ENCODE measurements at places on chromosomes 7 and 10. TPM values are rescaled to one million over a fixed set of nuclear protein-coding genes. Genes with fewer than 3 reads are reported as not detected.

Gene CLDN12
- 4.4 TPM for total RNA-seq

Gene FAM25C
- not detected for total RNA-seq

Gene LDB3
- total RNA-seq: not detected

Gene GDF10
- total RNA-seq: not detected

Gene SPAG6
- 0.29 TPM for total RNA-seq

Gene FIS1
- total RNA-seq: 93.1 TPM

Gene FAM180A
- total RNA-seq: not detected

Gene ZNF282
- 46.7 TPM for total RNA-seq

Gene SGPL1
- 40.5 TPM for total RNA-seq

- H3K4me1 ChIP-seq: no peaks in the 10 kb centered on the region
- H3K4me3 ChIP-seq: no peak overlapping the region
- no peak overlapping the region for H3K27ac ChIP-seq
- H3K36me3 ChIP-seq: no peaks in the 10 kb centered on the region
- no peak for DNase-seq
These were observed 355.7 kb upstream of the STEAP1 start for GRCh38 chr7:89798599-89798996.

- H3K4me1 ChIP-seq: no peaks in the 10 kb centered on the region
- H3K27me3 ChIP-seq: peaks cover 14% of the 10 kb centered on the region
- H3K4me3 ChIP-seq: no peak overlapping the region
These were observed 31.5 kb upstream of the LHFPL3 start for GRCh38 chr7:104296900-104297299.

- H3K4me1 ChIP-seq: no peaks in the 10 kb centered on the region
- no peak overlapping the region for H3K4me3 ChIP-seq
- DNase-seq: no peak
- peaks cover 15% of the 10 kb centered on the region for H3K36me3 ChIP-seq
These were observed 1314.2 kb upstream of the LRRTM3 start for GRCh38 chr10:65611592-65611991.

DNA sequence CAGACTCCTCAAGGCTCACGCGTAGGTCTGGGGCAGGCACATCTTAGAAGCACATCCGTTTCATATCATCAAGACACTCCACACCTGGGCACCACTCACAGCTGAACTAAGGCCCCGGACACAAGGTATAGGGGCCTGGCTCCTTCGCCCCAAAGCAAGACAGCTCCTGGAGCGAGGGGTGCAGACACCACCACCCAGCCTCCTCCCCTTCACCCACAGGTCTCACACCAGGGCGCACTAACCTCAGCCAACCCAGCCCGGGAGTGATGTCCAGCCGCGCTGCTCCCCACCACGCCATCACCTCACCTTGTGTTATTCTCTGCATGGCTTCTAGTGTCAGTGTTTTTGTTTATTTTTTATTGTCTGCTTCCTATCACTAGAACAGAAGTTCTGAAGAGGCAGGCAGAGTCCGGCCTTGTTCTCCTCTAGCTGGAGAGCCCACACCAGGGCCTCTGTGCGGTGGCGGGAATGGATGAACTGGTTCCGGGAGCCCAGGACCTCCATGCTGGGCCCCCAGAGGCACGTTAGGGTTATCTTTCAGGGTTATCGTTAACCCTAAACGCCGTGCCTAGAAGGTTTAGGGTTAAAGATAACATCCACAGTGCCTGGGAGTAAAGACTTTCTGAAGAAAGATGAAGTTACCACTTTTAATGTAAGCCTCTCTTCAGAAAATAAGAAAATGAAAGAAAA lies 21.8 kb downstream of the BRI3 start:
- H3K27me3 ChIP-seq: no peaks in the 10 kb centered on the region
- H3K27ac ChIP-seq: no peak overlapping the region
- no peak overlapping the region for H3K4me3 ChIP-seq
- H3K36me3 ChIP-seq: no peaks in the 10 kb centered on the region
- DNase-seq: no peak

- H3K36me3 ChIP-seq: no peaks in the 10 kb centered on the region
- no peak overlapping the region for H3K4me3 ChIP-seq
- H3K4me1 ChIP-seq: no peaks in the 10 kb centered on the region
These were observed 34.2 kb downstream of the MYOF start for GRCh38 chr10:93447970-93448369.

GRCh38 chr10:114285961-114286441 lies 46.9 kb downstream of the VWA2 start:
- no peaks in the 10 kb centered on the region for H3K4me1 ChIP-seq
- H3K27ac ChIP-seq: no peak overlapping the region
- no peaks in the 10 kb centered on the region for H3K36me3 ChIP-seq
- no peak overlapping the region for H3K4me3 ChIP-seq
- no peak for DNase-seq

DNA sequence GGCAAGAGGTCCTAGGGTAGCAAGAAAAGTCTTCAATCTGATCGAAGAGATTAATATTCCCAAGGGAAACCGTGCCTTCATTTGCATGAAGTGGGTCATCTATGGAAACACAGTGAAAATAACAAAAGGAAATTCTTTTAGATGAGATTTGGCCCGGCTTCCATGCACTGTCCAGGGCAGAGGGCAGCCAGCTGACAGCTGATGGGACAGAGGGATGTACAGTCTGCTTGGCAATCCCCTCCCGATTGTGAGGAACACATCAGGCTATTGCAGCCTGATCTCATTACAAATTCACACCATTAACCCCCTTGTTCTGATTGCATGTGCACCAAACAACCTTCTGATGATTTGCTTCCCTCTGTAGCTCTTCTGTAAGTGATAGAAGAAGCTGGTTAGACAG lies 105.3 kb downstream of the FRMD4A start:
- H3K4me3 ChIP-seq: no peak overlapping the region
- H3K4me1 ChIP-seq: no peaks in the 10 kb centered on the region
- no peak overlapping the region for H3K27ac ChIP-seq
- peaks cover 19% of the 10 kb centered on the region for H3K27me3 ChIP-seq
- no peak for DNase-seq

- no peak overlapping the region for H3K4me3 ChIP-seq
- H3K27me3 ChIP-seq: peaks cover 4% of the 10 kb centered on the region
- no peaks in the 10 kb centered on the region for H3K4me1 ChIP-seq
- DNase-seq: no peak
- no peak overlapping the region for H3K27ac ChIP-seq
These were observed 43.4 kb downstream of the TMEM130 start for GRCh38 chr7:98826387-98826786.

GRCh38 chr7:159141167-159141566 lies 3.5 kb downstream of the VIPR2 start:
- H3K27me3 ChIP-seq: peaks cover 7% of the 10 kb centered on the region
- DNase-seq: no peak
- no peak overlapping the region for H3K4me3 ChIP-seq
- H3K36me3 ChIP-seq: no peaks in the 10 kb centered on the region
- H3K4me1 ChIP-seq: peaks cover 11% of the 10 kb centered on the region

DNA sequence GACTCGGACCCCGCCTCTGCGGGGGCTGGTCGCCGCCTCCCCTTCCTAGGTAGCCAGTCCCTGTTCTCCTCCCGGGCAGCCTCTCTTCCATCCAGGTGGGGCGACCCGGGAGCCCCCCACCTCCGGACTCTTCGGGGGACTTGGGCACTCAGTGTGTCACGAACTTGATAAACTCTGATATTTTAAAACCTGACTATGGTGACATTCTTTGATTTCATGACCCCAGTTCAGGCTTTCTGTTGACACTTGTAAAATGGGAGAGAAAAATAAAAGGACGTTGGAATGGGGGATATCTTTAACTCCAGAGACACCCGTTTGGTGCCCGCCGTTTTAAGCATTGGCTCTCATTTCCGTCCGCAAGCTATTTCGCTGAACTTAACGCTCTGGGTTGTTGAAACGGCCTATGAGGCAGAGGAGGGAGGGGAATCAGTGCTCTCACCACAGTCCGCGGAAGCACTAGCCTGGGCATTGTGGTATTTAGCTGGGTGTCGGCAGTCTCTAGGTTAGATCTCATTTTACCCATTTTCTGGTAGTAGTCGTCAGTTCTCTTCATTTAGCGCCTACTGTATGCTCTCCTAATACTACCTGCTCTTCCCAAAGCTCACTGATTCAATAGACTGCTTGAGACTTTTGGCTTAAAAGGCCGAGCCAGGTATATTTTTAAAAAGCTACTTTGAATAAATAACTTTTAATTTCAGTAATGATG lies 738 bp downstream of the VPS26A start:
- peaks cover 30% of the 10 kb centered on the region for H3K4me1 ChIP-seq
- DNase-seq: peak; percentile 87
- peak overlapping the region; percentile 93 for H3K27ac ChIP-seq
- H3K27me3 ChIP-seq: no peaks in the 10 kb centered on the region
- no peaks in the 10 kb centered on the region for H3K36me3 ChIP-seq

GRCh38 chr10:129962031-129962871 lies 1.8 kb downstream of the EBF3 start:
- peaks cover 17% of the 10 kb centered on the region for H3K4me1 ChIP-seq
- no peak for DNase-seq
- peaks cover 36% of the 10 kb centered on the region for H3K27me3 ChIP-seq
- H3K36me3 ChIP-seq: peaks cover 5% of the 10 kb centered on the region
- H3K27ac ChIP-seq: no peak overlapping the region

DNA sequence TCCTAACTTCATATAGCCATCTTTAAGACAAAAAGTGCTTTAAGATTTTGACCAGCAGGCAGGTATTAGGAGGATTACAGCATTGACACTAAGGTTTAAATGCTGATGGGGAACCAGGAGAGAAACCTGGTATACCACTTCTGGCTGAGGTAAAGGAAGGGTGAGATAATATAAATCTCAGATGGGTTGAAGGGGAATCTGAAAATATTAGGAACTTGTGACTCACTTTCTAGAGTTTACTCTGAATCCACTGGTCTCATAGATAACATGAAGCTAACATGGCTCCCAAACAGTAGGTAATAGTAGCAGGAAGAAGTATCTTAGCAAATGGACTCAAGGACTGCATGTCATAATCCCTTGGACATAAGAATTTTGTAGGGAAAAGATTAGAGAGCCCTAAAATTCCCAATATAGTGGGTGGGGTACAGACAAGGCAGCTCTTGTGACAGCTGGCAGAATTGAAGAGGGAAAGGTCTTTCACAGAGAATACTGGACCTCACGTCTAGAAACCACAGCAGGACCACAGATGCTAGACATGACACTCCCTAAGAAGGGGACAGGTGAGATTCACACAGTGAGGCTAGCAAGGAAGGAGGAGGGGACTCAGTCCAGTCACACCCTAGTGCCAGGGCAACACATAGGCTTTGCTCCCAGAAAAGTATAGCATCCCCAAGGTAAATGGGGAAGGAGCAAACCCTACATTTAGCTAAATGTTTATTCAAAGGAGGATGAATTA lies 3.5 kb downstream of the PTTG1IP2 start:
- no peak for DNase-seq
- H3K36me3 ChIP-seq: no peaks in the 10 kb centered on the region
- peaks cover 25% of the 10 kb centered on the region for H3K27me3 ChIP-seq
- H3K4me3 ChIP-seq: no peak overlapping the region
- H3K27ac ChIP-seq: no peak overlapping the region
- H3K4me1 ChIP-seq: no peaks in the 10 kb centered on the region

- H3K36me3 ChIP-seq: no peaks in the 10 kb centered on the region
- H3K4me3 ChIP-seq: peak overlapping the region; percentile 42
- no peak overlapping the region for H3K27ac ChIP-seq
- peaks cover 35% of the 10 kb centered on the region for H3K27me3 ChIP-seq
These were observed 72.3 kb upstream of the LEP start for GRCh38 chr7:128168667-128169210.

GRCh38 chr7:2701832-2702593 lies 14.0 kb downstream of the AMZ1 start:
- H3K4me3 ChIP-seq: no peak overlapping the region
- H3K27me3 ChIP-seq: peaks cover 29% of the 10 kb centered on the region
- no peaks in the 10 kb centered on the region for H3K36me3 ChIP-seq
- DNase-seq: no peak
- peak overlapping the region; percentile 40 for H3K27ac ChIP-seq

GRCh38 chr7:133290676-133291333 lies 37.9 kb downstream of the EXOC4 start:
- H3K27ac ChIP-seq: no peak overlapping the region
- H3K4me1 ChIP-seq: peaks cover 7% of the 10 kb centered on the region
- peaks cover 9% of the 10 kb centered on the region for H3K36me3 ChIP-seq

DNA sequence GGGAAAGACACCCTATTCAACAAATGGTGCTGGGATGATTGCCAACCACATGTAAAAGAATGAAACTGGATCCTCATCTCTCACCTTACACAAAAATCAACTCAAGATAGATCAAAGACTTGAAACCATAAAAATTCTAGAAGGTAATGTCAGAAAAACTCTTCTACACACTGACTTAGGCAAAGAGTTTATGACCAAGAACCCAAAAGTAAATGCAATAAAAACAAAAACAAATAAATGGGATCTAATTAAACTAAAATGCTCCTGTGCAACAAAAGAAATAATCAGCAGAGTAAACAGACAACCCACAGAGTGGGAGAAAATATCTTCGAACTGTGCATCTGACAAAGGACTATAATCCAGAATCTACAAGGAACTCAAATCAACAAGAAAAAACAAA lies 504.2 kb upstream of the MBL2 start:
- no peaks in the 10 kb centered on the region for H3K27me3 ChIP-seq
- DNase-seq: no peak
- no peaks in the 10 kb centered on the region for H3K4me1 ChIP-seq
- H3K27ac ChIP-seq: no peak overlapping the region

DNA sequence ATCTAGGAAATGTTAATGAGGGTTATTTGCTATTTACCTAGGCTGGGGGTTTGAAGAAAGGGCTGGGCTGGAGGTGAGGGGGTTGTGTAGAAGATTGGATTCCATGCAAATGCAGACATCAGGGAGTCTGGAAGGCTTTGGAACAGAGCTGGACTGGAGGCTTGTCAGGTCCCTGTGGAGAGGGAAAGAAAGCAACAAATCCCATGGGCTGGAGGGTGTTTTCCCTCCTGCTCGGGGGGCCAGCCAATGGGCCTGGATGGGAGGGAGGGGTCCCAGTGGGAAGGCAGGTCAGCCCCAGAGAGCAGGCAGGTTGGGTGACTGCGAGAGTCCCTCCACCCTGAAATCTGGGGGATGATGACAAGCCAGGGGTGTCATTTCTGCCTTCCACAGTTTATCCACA lies 431.8 kb downstream of the RPS24 start:
- H3K4me3 ChIP-seq: no peak overlapping the region
- H3K27me3 ChIP-seq: no peaks in the 10 kb centered on the region
- no peak overlapping the region for H3K27ac ChIP-seq
- H3K36me3 ChIP-seq: no peaks in the 10 kb centered on the region
- no peaks in the 10 kb centered on the region for H3K4me1 ChIP-seq

GRCh38 chr10:636016-636730 lies 53.3 kb downstream of the DIP2C start:
- no peaks in the 10 kb centered on the region for H3K4me1 ChIP-seq
- H3K27me3 ChIP-seq: peaks cover 17% of the 10 kb centered on the region
- no peak overlapping the region for H3K27ac ChIP-seq
- no peaks in the 10 kb centered on the region for H3K36me3 ChIP-seq
- no peak overlapping the region for H3K4me3 ChIP-seq

DNA sequence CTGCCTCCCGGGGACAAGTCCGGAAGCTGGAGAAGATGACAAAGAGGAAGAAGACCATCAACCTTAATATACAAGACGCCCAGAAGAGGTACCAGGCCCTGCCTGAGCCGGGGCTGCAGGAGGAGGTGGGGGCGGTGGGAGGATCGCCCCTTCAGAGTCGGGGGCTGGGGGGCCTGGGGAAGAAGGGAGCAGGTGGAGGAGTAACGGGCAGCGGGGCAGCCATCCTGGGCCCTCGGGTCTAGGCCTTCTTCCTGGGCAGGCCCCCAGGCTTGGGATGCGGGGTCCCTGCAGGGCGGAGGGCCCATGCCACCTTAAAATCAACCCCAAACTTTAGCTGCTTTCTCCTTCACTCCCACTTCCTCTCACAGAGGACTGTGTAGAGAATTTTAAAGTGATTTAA lies 523 bp downstream of the ANKRD30A start:
- H3K36me3 ChIP-seq: no peaks in the 10 kb centered on the region
- H3K4me3 ChIP-seq: no peak overlapping the region
- H3K4me1 ChIP-seq: no peaks in the 10 kb centered on the region
- no peak overlapping the region for H3K27ac ChIP-seq
- no peaks in the 10 kb centered on the region for H3K27me3 ChIP-seq
- no peak for DNase-seq

All from natural killer cell treated with Interleukin-12 subunit alpha and Interleukin-12 subunit beta and Interleukin-15 and Interleukin-18, amount 100 ng/mL, for 72 hours (primary cell).